Activated naive CD4-positive, alpha-beta T cell (primary cell): ENCODE measurements at places on chromosomes 6 and 20.

GRCh38 chr6:107124934-107125348 lies 9.6 kb upstream of the BEND3 start:
- DNase-seq: no peak

DNA sequence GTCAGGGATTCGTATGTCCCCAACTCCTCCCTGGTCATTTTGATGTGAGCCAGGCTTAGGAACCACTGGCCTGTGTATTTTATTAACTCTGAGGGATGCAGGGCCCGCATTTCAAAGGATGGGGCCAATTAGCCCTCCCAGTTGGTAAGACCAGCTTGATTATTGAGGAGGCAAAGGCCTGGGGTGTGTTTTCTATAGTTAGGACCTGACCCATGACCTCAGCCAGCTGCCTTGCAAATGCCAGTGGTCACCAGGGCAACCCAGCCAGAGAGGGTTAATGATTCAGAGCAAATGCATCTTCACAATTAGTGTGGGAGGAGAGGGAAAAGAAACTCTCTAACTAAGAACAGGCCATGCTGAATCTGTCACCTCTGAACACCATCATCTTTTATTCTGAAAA lies 835.4 kb downstream of the MAFB start:
- DNase-seq: no peak

DNA sequence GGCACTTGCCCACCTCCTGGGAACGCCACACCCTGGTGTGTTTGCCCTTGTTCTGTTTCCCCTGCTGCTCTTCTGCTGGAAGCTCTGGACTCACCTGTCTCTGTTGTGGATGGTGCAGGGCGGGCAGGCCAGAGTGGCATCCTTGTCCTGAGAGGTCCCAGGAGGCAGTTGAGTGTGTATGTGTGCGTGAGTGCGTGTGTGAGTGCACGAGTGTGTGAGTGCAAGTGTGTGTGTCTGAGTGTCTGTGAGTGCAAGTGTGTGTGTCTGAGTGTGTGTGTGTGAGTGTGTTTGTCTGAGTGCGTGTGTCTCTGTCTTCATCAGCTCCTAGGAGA lies 12.2 kb downstream of the IGF2R start:
- no peak for DNase-seq

DNA sequence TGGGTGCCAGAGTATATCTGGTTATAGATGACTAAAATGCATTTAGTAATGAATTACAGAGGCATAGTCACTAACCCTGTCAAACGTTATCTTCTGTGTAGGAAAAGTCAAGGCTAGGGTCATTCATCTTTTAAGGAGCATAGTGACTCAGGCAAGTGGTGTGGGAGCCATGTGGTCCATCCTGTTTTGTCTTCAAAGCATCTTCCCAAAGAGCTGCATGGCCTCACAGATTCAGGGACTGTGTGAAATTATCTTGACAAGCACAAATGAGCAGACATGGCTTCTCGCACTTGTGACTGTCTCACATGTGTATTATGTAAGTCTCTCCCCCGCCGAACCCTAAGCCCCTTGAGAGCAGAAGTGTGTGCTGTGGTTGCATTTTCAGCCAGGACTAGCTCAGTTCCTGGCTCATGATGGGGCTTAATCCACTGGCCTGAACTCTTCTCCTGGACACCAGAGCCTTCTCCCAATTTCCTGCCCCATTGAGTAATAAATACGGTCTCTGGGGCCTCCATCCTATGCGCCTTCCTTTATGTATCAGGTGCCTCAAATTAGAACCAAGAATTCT lies 769.1 kb downstream of the QKI start:
- no peak for DNase-seq

DNA sequence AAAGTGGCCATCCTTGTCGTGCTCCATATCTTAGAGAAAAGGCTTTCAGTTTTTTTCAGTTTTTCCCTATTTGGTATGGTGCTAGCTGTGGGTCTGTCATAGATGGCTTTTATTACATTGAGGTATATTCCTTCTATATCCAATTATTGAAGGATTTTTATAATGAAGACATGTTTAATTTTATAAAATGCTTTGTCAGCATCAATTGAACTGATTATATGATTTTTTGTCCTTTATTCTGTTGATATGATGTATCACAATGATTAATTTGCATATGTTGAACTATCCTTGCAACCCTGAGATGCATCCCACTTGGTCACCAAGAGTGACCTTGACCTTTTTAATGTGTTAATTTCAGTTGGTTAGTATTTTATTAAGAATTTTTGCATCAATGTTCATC lies 55.1 kb upstream of the VGLL2 start:
- no peak for DNase-seq

DNA sequence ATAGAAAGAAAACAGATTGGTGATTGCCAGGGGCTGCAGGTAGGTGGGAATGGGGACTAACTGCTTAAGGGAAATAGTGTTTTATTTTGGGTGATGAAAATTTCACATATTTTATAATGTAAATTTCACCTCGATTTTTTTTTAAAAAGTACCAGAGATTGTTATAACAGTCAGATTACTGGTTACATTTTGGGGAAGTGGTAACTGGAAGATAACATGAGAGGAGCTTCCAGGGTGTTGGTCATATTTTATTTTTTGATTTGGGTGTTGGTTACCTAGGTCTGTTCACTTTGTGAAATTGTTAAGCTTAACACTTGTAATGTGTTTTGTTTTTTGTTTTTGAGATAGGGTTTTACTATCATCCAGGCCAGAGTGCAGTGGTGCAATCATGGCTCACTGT lies 17.2 kb upstream of the CRIP3 start:
- DNase-seq: no peak

GRCh38 chr6:107114213-107114925 lies 946 bp downstream of the BEND3 start:
- DNase-seq: peak; percentile 38

- DNase-seq: no peak
Measured at GRCh38 chr6:12385316-12385715, 95.2 kb downstream of the EDN1 start.

DNA sequence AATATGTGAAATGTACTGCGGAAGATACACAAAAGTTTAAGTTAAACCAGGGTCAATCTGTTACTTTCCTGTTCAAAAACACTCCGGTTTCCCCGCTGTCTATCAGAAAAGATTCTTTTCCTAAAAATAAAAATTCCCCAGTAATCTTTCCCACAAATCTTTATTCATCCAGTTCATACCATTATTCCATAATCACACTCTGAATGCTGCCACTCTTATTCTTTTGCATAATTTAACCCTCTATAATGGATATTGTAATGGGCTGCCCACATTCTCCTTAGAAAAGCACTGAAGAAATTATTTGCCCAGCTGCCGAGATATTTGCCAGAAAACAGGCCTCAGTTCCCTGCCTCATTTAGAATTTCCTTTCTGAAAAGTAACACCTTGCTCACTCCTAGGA lies 68.6 kb downstream of the EPHA7 start:
- no peak for DNase-seq

DNA sequence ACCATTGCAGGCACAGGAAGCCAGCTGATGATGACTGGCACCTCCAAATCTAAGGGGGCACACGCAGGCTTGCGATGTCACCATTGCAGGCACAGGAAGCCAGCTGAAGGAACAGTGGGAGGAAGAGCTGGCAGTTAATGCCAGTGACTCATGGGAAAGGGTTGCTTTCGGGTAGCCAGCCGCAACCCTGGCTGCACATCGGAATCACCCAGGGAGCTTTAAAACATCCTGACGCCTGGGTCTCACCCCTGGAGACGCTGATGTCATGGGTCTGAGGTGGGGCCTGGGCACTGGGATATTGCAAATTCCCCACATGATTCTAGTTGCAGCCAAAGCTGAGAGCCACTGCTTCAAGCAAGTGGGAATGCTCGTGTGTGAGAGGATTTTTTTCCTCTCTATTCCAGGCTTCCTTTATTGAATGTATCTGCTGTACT lies 16.1 kb upstream of the CCN6 start:
- DNase-seq: no peak

GRCh38 chr20:53448426-53448825 lies 145.2 kb downstream of the ZNF217 start:
- DNase-seq: no peak

- no peak for DNase-seq
Measured at GRCh38 chr6:25153079-25153478, 126.1 kb upstream of the CARMIL1 start.

DNA sequence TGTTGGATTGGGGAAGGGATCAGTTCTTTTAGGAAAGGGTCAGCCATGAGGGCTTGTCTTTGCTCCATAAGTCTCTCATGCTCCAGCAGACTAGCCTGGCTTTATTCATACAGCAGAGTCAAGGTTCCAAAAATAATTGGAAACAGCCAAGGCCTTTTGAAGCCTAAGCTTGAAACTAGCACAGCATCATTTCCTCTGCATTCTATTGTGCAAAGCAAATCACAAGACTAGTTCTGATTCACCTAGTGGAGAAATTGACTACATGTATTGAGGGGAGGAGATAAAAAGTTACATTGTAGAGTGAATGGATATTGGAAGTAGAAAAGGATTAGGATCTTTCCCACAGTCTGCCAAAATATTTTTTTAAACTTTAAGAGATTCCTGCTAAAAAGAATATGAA lies 159.3 kb upstream of the PLCB4 start:
- no peak for DNase-seq

- no peak for DNase-seq
Measured at GRCh38 chr20:55741801-55742200, 263.5 kb downstream of the CBLN4 start.

GRCh38 chr6:106334646-106335448 lies 9.3 kb upstream of the ATG5 start:
- no peak for DNase-seq

DNA sequence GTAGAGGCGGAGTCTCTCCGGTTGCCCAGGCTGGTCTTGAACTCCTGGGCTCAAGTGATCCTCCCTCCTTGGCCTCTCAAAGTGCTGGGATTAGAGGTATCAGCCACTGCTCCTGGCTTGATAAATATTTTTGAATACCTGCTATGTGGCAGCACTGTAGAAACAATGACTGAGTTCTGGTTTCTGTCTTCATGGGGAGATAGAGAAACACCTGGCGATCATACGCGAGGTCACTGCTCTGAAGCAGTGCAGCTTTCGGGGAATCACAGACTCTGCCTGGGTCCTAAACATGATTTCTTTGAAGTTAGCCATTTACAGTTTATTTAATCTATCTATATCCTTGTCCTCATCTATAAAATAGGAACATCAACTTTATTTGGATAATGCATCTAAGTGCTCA lies 31.2 kb downstream of the DOK5 start:
- no peak for DNase-seq

DNA sequence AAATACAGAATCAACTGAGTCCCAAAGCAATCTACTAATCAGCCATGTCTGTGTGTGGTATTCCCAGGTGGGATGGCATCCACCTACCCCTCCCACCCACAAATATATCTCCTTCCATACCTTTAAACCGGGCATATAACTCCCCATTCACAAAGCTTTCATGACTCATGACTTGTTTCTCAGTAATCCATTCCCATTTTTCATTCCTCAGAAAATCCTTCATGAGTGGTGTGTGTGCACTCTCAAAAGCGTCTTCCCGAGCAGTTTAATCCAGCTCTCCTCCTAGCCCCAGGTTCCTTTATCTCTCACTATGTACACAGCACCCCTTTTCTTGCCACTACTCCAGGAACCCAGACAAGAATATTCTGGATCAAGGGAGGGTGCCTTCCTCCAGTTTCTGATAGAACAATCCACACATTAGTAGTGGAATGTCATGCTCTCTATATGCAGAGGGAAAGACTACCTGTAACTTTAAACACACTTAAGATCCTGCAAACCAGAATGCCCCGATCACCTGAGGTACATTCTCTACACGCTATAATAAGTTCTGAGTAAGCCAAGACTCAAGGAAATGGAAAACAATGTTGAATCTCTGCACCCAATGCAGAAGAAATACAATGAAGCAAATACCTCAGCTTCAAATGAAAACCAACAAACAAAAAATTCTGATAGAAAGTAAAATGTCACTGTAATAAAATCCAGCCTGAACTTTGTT lies 55.7 kb upstream of the IPCEF1 start:
- no peak for DNase-seq
